Umbilical cord (tissue), 2 donors: ENCODE measurements at places on chromosomes 16 and 17. TPM values are rescaled to one million over a fixed set of nuclear protein-coding genes. Genes with fewer than 3 reads are reported as not detected.

DNA sequence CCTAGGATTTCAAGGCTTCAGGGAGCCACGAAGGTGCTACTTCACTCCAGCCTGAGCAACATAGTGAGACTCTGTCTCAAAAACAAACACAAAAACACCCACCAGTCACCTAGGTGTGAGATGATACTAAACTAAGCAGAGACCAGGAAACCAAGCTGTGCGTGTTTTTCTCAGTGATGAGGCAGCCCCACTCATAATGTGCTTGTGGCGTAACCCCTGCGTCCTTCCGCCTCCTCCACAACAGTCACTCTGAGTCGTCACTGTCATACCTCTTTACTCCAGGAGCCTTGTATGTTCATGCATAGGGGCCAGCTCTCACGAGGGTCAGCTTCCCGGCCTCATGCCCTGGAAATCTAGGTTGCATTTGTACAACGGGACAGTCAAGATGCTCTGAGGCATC, 31.1 kb upstream of the SLC47A1 start:
- no peak for DNase-seq

DNA sequence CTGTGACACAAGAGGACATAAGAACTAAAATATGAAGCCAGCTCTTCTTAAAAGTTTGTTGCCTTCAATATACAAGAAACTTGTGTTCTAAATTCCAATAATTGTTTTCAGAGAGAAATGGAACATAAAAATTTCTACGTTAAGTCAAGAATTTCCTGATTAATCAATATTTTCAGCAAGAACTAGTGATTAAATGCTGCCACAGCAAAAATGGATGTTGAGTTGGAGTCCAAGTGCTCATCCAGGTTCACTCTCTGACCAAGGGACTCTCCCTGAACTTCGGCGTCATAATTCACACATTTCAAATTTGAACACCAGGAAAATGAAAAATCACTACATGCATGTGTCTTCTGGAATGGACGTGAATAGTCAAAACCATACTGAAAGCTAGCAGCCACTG, 1263.6 kb upstream of the GOT2 start:
- DNase-seq, result no peak

CACNG1 gene
- not detected for total RNA-seq

NGFR gene
- total RNA-seq, result 1.9 TPM

PRR35 gene
- total RNA-seq, result not detected

SDR42E2 gene
- total RNA-seq, result not detected

HOXB3 gene
- total RNA-seq, result 18.3 TPM
